ENCODE measurements at places on chromosomes 6 and 20.

DNA sequence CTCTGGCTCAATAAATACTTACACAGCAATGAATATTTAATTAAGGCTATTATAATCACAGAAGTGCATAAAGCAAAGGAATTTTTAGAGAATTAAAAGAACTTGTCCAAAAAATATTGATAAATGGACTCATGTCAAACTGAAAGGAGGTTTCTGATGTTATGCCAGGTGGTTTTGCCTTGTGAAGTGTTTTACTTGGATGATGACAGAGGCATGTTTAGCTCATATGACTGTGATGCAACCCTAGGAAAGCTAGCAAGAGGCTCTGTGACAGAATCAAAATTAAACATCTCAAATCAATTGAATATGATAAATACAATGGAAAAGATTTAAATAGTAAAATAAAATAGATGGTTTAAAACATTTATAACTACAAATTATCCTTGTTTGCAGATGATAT, 137.3 kb downstream of the TMEM200A start:
- peaks cover 3% of the 10 kb centered on the region for H3K36me3 ChIP-seq
- DNase-seq = no peak
- no peak overlapping the region for H3K27ac ChIP-seq
- H3K4me1 ChIP-seq = no peaks in the 10 kb centered on the region
- no peaks in the 10 kb centered on the region for H3K27me3 ChIP-seq

- H3K27me3 ChIP-seq = peaks cover 87% of the 10 kb centered on the region
- H3K27ac ChIP-seq = no peak overlapping the region
- H3K4me3 ChIP-seq = no peak overlapping the region
Measured at GRCh38 chr20:63023936-63024571, 17.3 kb upstream of the BHLHE23 start.

GRCh38 chr6:22019857-22020256, 277.0 kb downstream of the PRL start:
- no peak overlapping the region for H3K27ac ChIP-seq
- no peaks in the 10 kb centered on the region for H3K27me3 ChIP-seq
- peaks cover 6% of the 10 kb centered on the region for H3K4me1 ChIP-seq
- no peak for DNase-seq
- H3K36me3 ChIP-seq = peaks cover 3% of the 10 kb centered on the region

DNA sequence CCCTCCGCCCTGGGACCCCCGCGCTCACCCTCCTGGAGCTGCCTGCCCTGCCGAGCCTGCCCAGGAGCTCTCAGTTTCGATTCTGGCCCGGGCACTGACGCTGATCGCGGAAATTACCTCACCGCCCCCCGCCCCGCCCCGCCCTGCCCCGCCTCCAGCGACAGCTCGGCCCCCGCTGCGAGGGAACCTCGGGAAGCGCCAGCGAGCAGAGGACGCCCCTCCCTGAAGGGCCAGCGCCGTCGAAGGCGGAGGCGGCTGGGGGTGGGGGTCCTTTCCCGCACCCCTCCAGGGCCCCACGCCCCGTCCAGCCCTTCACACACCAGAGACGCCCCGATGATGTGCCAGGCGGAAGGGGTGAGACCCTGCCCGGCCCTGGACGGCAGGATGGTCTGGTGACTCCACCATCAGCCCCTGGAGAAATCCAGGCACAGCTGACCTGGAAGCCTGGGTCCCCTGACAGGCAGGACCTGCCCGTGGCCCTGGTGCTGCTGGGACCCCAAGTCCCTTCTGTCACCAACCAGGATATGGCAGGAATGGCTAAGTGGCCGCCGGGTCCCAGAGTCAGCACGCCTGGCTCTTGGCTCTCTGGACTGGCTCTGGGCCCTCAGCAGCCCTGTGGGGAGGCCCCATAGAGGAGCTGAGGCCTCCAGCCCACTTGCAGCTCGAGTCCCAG, at the start of gene HELZ2:
Gene HELZ2, minus strand, starts transcription at position 84 of the 673 bp plus-strand sequence. CDS start 1,854 bp downstream, outside the sequence.
- H3K4me1 ChIP-seq = peaks cover 8% of the 10 kb centered on the region
- H3K4me3 ChIP-seq = peak within 1 kb of the TSS; percentile 89
- DNase-seq = no peak

GRCh38 chr6:118551063-118552053, 3.3 kb downstream of the PLN start:
- DNase-seq = no peak
- H3K27ac ChIP-seq = peak overlapping the region; percentile 47
- no peak overlapping the region for H3K4me3 ChIP-seq
- peaks cover 4% of the 10 kb centered on the region for H3K4me1 ChIP-seq
- no peaks in the 10 kb centered on the region for H3K27me3 ChIP-seq

- no peaks in the 10 kb centered on the region for H3K4me1 ChIP-seq
- H3K27ac ChIP-seq = no peak overlapping the region
- no peak for DNase-seq
- peaks cover 3% of the 10 kb centered on the region for H3K27me3 ChIP-seq
Measured at GRCh38 chr6:134806180-134806798, 143.6 kb downstream of the ALDH8A1 start.

DNA sequence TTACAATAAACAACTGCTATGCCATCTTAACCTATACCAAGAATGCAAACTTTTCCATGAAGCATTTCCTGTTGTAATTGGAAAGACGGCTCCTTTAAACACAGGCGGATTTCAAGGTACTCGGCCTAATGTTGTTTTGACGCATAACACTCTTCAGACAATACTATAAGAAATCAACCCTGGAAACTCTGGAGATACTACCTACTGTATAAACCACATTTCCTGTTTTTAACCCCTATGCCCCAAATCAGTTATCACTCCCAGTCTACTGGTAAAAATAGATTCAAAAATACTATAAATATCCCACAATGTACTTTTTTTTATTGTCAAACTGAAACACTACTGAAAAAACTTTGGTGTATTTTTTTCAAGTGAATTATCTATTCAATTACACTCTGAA, 118.1 kb downstream of the IRF4 start:
- peaks cover 59% of the 10 kb centered on the region for H3K4me1 ChIP-seq
- peaks cover 15% of the 10 kb centered on the region for H3K36me3 ChIP-seq
- no peak for DNase-seq
- no peak overlapping the region for H3K4me3 ChIP-seq

- no peak overlapping the region for H3K4me3 ChIP-seq
- H3K4me1 ChIP-seq = peaks cover 18% of the 10 kb centered on the region
- H3K27ac ChIP-seq = no peak overlapping the region
- no peaks in the 10 kb centered on the region for H3K36me3 ChIP-seq
Measured at GRCh38 chr6:22657352-22657980, 88.1 kb downstream of the HDGFL1 start.

DNA sequence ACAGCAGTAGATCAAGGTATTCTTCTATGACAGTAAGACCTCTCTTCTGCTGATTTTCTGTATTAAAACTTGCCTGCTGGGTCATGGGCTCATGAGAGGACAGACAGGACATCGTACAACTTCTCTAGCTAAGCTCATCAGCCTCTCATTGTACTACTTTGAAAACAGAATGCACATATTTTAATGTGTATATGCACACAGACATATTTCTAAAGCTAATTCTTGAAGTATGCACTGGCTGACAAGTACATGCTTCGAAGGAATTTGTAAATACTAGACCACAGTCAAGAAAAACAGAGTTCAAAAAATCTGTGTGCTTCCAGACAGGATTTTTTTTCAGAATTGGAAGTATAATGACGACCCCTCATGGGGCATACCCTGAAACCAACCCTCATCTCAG, 81.7 kb upstream of the CD83 start:
- H3K4me3 ChIP-seq = no peak overlapping the region
- DNase-seq = no peak
- H3K36me3 ChIP-seq = no peaks in the 10 kb centered on the region
- H3K27me3 ChIP-seq = peaks cover 12% of the 10 kb centered on the region

DNA sequence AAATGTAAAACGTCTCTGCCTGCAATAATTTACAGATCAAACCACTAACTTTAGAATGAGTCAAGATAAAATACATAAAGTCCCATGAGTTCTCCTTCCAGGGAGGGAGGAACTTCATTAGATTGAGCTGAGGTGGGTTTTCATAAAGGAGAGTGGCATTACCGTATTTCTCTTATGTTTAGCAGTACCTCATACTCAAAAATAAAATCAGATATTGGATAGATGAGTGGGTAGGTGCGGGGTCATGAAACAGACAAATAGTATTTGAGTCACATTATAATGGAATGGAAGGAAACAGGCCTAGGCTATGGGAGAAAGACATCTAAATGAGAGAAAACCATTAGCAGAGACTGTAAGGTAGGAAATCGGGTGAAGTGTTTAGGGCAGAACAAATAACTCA, 166.1 kb upstream of the SMLR1 start:
- no peaks in the 10 kb centered on the region for H3K27me3 ChIP-seq
- no peak for DNase-seq
- H3K4me3 ChIP-seq = no peak overlapping the region
- H3K4me1 ChIP-seq = peaks cover 2% of the 10 kb centered on the region
- no peaks in the 10 kb centered on the region for H3K36me3 ChIP-seq

- H3K4me1 ChIP-seq = peaks cover 8% of the 10 kb centered on the region
- H3K4me3 ChIP-seq = no peak overlapping the region
- H3K36me3 ChIP-seq = peaks cover 23% of the 10 kb centered on the region
- no peak overlapping the region for H3K27ac ChIP-seq
- no peaks in the 10 kb centered on the region for H3K27me3 ChIP-seq
Measured at GRCh38 chr6:31952140-31952805, 6.4 kb downstream of the CFB start.

DNA sequence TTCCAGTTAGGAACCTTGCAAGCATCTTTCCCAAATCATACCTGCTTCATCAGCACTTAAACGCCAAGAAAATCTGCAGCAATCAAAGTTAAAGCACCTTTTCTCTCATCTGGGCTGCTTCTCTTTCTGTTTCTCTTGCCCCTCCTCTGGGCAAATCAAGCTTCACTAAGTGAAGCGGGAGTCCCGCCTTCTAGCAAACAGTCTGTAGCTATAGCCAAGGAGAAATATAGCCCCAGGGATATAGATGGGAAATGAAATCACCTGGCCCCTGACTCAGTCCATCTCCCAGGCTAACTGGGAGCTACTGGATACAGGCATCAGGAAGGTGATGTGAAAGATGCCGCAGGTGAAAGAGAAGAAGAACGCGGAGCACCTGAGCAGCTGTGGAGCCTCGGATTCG, 481.9 kb downstream of the C6orf118 start:
- no peak for DNase-seq
- H3K27me3 ChIP-seq = no peaks in the 10 kb centered on the region
- no peak overlapping the region for H3K27ac ChIP-seq

- no peak overlapping the region for H3K27ac ChIP-seq
- H3K4me3 ChIP-seq = no peak overlapping the region
- peaks cover 6% of the 10 kb centered on the region for H3K36me3 ChIP-seq
- H3K27me3 ChIP-seq = no peaks in the 10 kb centered on the region
- no peaks in the 10 kb centered on the region for H3K4me1 ChIP-seq
- no peak for DNase-seq
Measured at GRCh38 chr6:44917430-44917829, 410.7 kb upstream of the RUNX2 start.

- no peak overlapping the region for H3K4me3 ChIP-seq
- H3K27ac ChIP-seq = no peak overlapping the region
- no peaks in the 10 kb centered on the region for H3K27me3 ChIP-seq
- no peaks in the 10 kb centered on the region for H3K36me3 ChIP-seq
- H3K4me1 ChIP-seq = no peaks in the 10 kb centered on the region
Measured at GRCh38 chr6:133501675-133502270, 260.6 kb downstream of the EYA4 start.

DNA sequence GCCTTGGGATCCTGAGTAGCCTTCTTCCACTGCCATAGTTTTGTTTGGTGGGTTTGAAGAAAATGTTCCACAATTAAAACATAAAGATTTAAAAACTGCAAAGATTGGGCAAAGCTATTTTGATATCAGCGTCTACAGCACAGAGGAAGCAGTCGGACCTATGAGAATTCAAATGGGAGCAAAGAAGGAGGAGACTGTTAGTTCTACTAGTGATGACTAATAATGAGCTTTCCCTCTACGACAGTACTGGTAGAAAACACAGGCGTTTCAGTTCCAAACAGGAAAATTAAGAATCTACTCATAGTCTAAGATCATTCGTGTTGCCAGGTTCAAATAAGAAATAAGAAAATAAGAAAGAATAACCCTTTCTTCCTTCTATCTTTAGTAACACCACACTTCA, 121.2 kb downstream of the INSM1 start:
- peaks cover 29% of the 10 kb centered on the region for H3K4me1 ChIP-seq
- H3K27ac ChIP-seq = peak overlapping the region; percentile 90
- H3K27me3 ChIP-seq = no peaks in the 10 kb centered on the region
- no peak for DNase-seq
- peaks cover 48% of the 10 kb centered on the region for H3K36me3 ChIP-seq

DNA sequence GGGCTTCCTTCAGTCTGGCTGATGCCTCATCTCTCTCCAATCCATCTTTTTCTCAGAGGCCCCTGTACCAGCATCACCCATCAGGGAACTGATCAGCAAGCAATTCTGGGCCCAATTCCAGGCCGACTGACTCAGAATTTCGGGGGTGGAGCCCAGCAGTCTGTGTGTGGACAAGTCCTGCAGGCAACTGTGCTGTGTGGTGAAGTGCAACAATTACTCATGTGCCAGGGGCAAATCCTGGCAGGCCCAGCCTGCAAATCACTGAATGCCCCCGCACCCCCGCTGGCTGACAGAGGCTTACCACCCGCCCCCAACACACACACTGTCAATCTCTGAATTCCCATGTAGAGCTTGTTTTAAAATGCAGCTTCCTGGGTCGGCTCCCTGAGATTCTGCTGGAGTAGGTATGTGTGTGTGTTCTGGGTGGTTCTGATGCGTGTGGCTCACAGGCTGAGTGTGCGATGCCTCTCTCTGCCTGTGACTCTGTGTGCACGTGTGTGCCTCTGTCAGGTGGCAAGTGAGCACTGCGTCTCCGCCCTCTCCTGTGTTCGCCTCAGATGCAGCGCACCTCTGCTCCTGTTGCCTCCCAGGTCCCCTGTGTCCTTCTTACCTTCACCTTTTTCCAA, 45.4 kb downstream of the SSR1 start:
- H3K36me3 ChIP-seq = peaks cover 3% of the 10 kb centered on the region
- H3K27ac ChIP-seq = peak overlapping the region; percentile 47
- H3K27me3 ChIP-seq = no peaks in the 10 kb centered on the region
- no peak for DNase-seq

- no peaks in the 10 kb centered on the region for H3K4me1 ChIP-seq
- no peak overlapping the region for H3K27ac ChIP-seq
- DNase-seq = no peak
Measured at GRCh38 chr20:36162272-36162966, 7.9 kb downstream of the EPB41L1 start.

DNA sequence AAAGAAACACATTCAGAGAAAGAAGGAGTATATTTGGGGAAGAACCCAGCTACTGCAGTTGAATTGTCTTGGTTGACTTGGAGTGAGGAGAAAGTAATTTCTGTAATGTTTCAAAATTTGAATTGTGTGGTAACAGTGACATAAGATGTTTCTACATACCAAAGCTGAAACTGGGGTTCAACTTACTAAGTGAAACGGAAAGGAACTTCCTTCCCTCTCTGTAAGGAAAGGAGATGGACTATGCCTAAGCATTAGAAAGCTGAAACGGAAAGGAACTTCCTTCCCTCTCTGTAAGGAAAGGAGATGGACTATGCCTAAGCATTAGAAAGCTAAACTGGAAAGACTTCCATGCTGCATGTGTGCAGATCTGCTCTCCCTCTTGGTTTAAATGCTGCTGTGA, 46.0 kb downstream of the HUS1B start:
- no peaks in the 10 kb centered on the region for H3K27me3 ChIP-seq
- H3K36me3 ChIP-seq = peaks cover 30% of the 10 kb centered on the region
- H3K27ac ChIP-seq = no peak overlapping the region
- no peak for DNase-seq
- no peak overlapping the region for H3K4me3 ChIP-seq
- H3K4me1 ChIP-seq = peaks cover 3% of the 10 kb centered on the region

- no peak for DNase-seq
- peaks cover 30% of the 10 kb centered on the region for H3K4me1 ChIP-seq
- H3K27me3 ChIP-seq = no peaks in the 10 kb centered on the region
- H3K36me3 ChIP-seq = peaks cover 6% of the 10 kb centered on the region
Measured at GRCh38 chr6:5278565-5279120, 17.3 kb downstream of the FARS2 start.

- no peak overlapping the region for H3K27ac ChIP-seq
- no peak for DNase-seq
- no peak overlapping the region for H3K4me3 ChIP-seq
- no peaks in the 10 kb centered on the region for H3K27me3 ChIP-seq
- no peaks in the 10 kb centered on the region for H3K36me3 ChIP-seq
- H3K4me1 ChIP-seq = peaks cover 2% of the 10 kb centered on the region
Measured at GRCh38 chr6:33375143-33375671, 16.4 kb upstream of the KIFC1 start.
